Activated naive CD8-positive, alpha-beta T cell treated with anti-CD3 and anti-CD28 coated beads for 36 hours (primary cell): ENCODE measurements at places on chromosomes 3 and 15. TPM values are rescaled to one million over a fixed set of nuclear protein-coding genes. Genes with fewer than 3 reads are reported as not detected.
A peak's percentile ranks its signal among the peaks of the same experiment; 100 is the strongest.

DNA sequence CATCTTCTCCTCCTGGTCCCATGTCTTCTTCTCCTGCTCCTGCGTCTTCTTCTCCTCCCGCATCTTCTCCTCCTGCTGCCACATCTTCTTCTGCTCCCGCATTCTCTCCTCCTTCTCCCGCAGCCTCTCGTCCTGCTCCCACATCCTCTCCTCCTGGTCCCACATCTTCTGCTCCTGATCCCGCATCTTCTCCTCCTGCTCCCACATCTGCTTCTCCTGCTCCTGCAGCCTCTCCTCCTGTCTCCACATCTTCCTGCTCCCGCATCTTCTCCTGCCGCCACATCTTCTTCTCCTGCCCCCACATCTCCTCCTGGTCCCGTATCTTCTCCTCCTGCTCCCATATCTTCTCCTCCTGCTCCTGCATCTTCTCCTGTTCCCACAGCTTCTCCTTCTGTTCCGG lies 6.4 kb downstream of the GOLGA6L2 start:
- DNase-seq, result no peak

- DNase-seq, result no peak
Observed at GRCh38 chr15:81303244-81304225, 20.4 kb downstream of the STARD5 start.

DNA sequence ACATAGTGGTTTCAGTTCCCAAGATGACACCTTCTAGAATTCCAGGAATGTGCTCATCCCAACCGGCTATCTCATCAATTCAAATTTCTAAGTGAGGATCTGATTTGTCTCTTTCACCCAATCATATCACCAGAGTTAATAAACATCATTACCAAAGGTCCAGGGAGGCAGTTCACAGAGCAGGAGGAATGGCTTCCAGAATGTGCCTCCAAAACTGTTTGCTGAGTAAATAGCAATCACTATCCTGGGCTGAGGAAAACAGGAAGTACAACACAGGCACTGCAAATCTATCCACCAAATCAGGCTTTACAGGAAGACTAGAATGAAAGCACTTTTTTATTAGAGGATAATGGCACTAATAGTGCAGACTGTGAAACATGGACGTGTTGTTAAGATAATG lies 61.5 kb downstream of the OSBPL10 start:
- DNase-seq, result no peak

DNA sequence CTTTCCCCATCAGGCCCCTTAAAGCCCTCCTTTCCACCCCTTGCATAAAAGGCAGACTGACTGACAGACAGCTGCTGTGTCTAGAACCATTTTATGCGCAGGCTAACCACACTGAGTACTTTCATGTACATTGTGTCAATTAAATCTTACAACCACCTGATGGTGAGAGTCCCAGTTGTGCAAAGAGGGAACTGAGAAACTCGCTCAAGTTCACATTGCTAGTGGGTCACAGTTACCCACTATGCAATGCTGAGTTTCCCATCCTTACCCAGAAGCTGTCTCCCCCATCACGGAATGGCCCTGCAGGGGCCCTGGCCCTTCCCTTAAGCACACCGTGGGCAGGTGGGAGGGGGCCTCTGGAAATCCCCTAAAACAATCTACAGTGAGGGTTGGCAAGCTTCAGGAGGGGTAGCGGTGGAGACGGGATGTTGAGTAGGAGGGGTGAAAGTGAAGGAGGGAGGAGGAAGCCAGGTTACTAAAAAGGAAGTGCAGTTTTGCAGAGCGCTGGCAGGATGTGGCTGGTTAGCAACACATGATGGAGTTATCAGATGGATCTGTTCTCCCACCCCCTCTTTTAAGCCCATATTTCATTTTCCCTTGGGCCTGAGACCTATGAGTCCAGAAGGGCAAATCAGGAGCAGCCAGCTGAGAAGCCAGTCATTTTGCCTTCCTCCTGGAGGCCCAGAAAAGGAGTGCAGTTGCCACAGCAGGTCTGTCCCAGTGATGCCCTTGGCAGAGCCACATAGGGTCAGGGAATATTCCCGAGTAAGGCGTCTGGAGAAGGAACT lies 30.0 kb downstream of the STARD5 start:
- DNase-seq, result peak; percentile 83

- no peak for DNase-seq
Observed at GRCh38 chr3:39254806-39255449, 24.9 kb downstream of the CX3CR1 start.

DNA sequence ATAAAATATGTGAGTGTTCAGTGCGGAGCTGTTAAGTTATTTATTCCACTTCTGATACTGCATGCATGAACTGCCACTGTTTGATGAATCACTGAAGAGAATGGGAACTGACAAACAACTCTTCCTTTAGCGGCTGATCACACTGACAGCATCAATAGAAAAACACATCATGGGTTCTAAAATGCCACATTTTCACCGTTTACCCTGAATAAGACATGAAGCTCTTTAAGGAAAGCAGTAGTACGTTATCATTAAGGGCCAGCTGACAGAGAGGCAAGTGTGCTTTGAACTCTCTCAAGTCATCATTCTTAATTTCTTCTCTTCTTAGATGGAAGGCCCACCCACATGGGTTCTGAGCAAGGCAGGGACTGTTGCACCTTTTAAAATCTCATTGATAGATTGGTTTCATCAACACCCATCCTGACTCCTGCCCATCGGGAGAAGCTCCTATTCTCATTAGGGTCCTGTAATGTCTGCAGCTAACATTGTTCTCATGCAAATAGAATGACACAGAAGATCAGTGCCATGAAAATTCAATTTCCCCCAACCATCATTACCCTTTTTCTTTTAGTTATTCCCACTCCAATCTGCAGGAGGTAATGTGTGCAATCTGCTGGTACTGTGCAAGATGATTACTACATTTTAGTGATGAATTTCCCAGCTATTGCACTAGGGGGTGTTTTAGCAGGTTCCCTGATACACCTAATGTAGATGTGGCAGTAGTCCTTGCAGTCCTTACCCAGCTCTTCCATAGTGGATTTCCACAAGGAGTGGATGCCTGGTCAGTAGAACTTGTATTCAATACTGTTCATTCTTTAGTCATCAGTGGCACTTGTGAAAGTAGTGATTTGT lies 119.1 kb downstream of the ROBO2 start:
- DNase-seq, result no peak

DNA sequence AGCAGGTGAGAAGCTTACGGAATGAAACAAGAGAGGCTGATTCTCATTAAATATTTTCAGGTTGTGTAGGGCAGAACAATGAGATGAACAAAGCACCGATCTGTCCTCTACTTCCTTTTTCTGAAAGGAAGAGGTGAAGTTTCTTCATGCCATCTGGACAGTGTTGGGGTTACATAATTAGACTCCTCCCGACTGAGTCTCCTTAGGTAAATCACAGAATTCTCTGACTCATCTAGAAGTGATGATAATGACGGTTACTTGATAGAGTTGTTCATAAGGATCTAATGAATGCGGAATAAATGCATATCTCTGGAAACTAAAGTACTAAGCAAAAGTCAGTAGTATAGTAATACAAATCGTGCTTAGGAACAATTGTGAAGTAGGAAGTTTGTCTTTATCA lies 21.2 kb downstream of the CRTC3 start:
- DNase-seq, result no peak

DNA sequence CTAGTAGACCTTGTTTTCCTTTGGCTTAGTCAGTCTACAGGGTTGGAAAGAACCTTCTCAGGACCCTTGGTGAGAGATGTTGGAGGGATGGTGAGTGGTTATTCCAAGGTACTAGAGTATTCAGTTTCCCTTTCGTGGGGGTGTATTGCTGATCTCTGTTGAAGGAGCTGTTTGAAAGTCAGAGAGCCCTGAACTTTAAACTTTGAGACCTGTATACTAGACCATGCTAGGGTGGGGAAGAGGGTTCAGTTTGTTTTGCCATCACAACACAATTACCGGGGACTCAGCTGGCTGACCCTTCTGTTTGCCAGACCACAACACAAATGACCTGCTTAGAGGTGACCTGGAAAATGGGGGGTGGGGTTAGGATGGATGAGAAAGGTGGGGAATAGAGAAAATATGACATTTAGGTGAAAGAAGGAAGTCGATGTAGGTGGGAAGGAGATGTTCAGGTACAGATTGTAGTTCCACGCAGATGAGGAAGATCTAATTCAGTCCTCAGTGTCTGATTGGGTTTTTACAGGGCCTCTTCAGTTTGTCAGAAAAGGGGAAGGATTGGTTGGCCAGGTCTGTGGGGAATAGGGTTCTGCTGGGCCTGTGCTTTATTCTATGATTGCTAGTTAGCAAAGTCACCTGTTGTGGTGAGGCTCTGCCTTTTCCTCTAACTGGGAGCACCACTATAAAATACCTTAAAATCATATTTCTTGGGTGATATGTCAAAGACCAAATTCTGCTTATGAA lies 6.8 kb downstream of the UBE2E2 start:
- no peak for DNase-seq

DNA sequence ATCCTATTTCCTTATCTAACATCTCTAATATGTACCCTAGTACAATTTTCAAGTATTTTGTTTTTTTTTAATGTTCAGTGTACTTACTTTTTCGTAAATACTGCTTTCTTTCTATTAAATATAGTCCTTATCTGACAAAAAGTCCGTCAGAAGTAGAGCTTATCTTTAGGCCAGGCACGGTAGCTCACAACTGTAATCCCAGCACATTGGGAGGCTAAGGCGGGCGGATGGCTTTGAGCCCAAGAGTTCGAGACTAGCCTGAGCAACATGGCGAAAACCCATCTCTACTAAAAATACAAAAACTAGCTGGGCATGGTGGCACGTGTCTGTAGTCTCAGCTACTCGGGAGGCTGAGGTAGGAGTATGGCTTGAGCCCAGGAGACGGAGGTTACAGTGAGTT lies 41.1 kb downstream of the USP3 start:
- no peak for DNase-seq

- DNase-seq, result no peak
Observed at GRCh38 chr3:158839966-158840365, 38.1 kb downstream of the MFSD1 start.

GRCh38 chr3:45178183-45179023 lies 32.2 kb upstream of the CDCP1 start:
- no peak for DNase-seq

GRCh38 chr15:52649686-52650085 lies 29.5 kb downstream of the ATOSA start:
- DNase-seq, result no peak

DNA sequence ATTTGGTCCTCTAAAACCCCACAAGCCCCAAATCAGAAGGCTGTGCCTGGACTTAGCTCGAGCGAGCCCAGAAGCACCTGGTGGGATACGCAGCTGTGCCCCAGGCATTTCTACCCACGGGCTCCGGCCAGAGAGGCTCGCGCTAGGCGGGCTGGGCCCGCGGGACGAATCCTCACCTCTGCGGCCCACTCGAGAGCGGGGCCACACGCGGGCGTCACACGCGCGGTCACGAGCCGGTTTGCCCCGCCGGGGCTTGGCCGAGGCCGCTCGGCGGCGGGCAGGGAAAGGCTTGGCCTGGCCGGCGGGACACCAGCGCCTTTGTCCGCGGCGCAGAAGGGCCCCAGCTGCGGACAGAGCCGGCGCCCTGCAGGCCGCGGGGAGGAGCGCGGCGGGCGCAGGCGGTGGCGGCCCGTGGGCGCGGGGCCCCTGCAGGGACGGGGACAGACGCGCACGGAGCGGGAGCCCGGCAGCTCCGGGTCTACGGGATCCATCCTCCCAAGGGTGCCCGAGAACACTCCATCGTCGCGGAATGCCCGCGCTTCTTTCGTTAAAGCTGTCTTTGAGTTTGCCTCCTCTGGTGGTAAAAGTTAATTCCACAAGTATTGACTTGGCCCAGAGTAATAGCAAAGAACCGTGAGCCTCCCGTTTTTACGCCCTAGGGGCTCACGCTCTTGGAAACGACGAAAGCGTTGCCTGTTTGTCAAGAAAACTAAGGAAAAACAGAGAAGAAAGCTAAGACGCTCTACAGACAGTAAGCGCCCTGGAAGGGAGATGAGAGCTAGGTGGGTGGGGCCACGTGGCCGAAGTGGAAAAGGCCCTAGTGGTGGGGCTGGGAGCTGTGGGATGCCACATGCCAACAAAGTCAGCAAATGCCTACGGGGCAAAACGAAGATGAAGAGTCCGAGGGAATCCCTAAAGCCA lies 26.4 kb downstream of the TYRO3 start:
- peak; percentile 42 for DNase-seq

DNA sequence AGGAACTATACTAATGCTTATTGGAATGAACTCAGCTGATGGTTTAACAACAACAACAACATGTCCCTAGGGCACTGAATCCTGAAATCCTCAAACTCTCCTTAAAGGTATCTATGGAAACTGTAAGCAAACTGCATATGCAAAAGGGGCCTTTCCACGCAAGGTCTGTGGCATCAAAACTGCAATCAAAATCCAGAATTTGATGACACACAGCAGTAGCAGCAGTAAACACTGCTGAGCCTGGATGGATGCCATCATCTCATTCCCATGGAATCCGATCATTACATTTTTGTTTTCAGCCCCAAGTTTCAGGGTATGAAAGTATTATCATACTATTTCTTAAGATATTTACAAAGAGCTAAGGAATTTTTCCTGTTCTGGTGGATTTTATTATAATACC lies 399.7 kb downstream of the VPS13C start:
- DNase-seq, result no peak

DNA sequence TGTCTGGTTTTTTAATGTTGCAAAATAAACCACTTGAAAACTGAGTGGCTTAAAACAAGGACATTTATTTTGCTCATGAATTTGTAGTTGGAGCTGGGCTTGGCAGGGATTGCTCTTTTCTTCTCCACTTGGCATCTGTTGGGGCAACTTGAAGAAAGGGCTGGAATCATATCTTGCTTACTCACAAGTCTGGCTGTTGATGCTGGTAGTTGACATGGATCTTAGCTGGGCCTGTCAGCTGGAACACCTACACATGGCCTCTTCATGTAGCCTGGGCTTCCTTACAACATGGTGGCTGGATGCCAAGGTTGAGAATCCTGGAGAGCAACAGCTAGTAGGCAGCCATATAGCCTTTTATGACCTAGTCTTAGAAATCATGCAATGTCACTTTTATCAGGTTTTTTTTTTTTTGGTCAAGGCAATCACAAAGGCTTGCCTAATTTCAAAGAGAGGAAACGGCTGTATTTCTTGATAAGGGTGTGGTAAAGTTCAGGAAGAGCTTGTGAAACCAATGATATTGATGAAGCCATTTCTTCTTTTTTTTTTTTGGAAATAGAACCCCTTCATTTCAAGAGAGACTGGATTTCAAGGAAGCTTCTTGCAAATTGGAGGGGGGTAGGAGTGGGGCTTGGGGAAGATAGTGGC lies 262.1 kb downstream of the IL20RB start:
- DNase-seq, result no peak

- DNase-seq, result no peak
Observed at GRCh38 chr15:69117431-69117871, 43.0 kb upstream of the GLCE start.

GRCh38 chr3:59115364-59116232 lies 65.8 kb upstream of the CFAP20DC start:
- DNase-seq, result no peak

DNA sequence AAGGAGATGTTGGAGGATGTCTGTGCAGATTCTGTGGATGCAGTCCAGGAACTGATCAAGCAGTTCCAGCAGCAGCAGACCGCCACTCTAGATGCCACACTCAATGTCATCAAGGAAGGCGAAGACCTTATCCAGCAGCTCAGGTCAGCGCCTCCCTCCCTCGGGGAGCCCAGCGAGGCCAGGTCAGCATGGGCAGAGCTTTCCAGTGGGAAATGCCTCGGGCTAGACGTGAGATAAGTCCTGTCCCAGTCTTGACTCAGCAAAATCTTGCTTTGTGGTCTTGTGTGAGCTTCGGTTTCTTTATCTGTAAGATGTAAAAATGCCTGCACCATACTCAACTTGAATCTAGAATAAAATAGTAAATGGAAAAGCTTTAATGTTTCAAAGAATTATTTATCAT lies 335.1 kb upstream of the UMPS start:
- no peak for DNase-seq

Gene SPG21
- total RNA-seq, result 69.2 TPM

Gene FANCD2OS
- total RNA-seq, result not detected

Gene OR4M2
- total RNA-seq, result not detected

Gene GXYLT2
- 0.32 TPM for total RNA-seq
